ENCODE measurements at places on chromosomes 5 and 9.

DNA sequence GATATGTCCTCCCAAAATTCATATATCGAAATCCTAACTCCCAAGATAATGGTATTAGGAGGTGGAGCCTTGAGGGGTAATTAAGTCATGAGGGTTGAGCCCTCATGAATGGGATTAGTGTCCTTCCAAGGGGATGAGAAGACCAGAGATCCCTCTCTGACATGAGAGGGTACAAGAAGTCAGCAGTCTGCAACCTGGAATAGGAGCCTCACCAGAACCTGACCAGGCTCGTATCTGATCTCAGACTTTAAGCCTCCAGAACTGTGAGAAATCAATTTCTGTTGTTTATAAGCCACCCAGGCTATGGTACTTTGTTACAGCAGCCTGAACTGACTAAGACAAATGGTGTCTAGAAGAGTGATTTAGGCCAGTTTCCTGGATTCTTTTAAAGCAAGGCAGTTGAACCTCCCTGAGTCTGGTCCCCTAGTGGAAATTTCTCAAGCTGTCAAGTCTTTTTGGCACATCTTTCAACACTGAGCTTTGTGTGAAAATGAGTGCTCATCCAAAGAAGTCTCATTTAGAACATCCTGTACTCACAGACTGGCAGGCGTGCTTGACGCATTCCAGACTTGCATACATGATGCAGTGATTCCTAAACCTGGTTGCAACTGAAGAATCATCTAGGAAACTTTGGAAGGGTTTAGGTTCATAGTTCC, 254.8 kb upstream of the PPP1R2B start:
- DNase-seq = no peak
- no peaks in the 10 kb centered on the region for H3K4me1 ChIP-seq
- H3K27ac ChIP-seq = no peak overlapping the region
- no peaks in the 10 kb centered on the region for H3K36me3 ChIP-seq
- no peak overlapping the region for H3K4me3 ChIP-seq

GRCh38 chr5:164202338-164202737, 696.9 kb downstream of the MAT2B start:
- H3K27me3 ChIP-seq = no peaks in the 10 kb centered on the region
- no peak overlapping the region for H3K27ac ChIP-seq
- no peak for DNase-seq
- no peaks in the 10 kb centered on the region for H3K4me1 ChIP-seq

GRCh38 chr9:69499959-69500358, 172.2 kb downstream of the APBA1 start:
- no peaks in the 10 kb centered on the region for H3K36me3 ChIP-seq
- H3K27me3 ChIP-seq = peaks cover 4% of the 10 kb centered on the region
- DNase-seq = no peak
- peaks cover 5% of the 10 kb centered on the region for H3K4me1 ChIP-seq

- H3K4me1 ChIP-seq = no peaks in the 10 kb centered on the region
- no peak for DNase-seq
- no peak overlapping the region for H3K27ac ChIP-seq
Measured at GRCh38 chr5:94782383-94782782, 163.9 kb downstream of the SLF1 start.

DNA sequence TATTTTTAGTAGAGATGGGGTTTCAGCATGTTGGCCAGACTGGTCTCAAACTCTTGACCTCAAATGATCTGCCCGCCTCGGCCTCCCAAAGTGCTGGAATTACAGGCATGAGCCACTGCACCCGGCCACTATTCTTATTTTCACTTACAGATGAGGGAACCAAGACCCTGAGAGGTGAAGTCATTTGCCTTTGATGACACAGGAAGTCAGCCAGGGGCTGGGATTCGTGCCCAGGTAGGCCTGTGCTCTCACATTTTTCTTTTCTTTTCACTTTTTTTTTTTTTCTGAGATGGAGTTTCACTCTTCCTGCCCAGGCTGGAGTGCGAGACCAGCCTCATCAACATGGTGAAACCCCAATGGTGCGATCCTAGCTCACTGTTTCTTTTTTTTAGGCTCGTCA, 22.2 kb downstream of the ENG start:
- no peaks in the 10 kb centered on the region for H3K36me3 ChIP-seq
- peak overlapping the region; percentile 90 for H3K27ac ChIP-seq
- no peak for DNase-seq
- peak overlapping the region; percentile 73 for H3K4me3 ChIP-seq
- no peaks in the 10 kb centered on the region for H3K27me3 ChIP-seq

DNA sequence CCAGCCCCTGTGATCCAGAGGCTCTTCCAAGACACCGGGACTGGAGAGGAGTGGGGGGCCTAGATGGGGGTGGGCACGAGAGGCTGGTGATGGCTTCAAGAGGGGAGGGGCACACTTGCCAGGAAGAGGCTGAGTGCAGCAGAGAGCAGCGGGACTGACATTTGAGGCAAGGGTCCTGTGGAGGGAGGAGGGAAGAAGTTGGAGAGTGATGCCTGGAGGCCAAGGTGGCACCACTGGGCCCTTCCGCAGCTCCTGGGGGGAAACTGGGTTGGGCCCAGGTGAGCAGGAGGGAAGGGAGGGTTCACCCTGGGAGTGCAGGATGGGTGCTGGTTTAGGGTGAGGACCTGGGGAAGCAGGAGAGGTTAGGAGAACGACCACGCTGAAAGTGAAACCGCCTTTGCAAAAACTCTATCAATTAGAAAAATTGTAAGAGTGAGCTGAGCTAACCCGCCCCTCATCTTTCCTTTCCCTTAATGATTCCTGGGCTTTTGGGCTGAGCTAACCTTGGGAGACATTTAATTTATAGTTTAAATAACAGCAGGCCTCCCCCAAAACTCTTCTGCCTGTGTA, 26.2 kb downstream of the ABO start:
- DNase-seq = no peak
- peaks cover 5% of the 10 kb centered on the region for H3K4me1 ChIP-seq
- H3K4me3 ChIP-seq = no peak overlapping the region
- H3K27ac ChIP-seq = no peak overlapping the region
